Stimulated activated CD8-positive, alpha-beta memory T cell treated with anti-CD3 and anti-CD28 coated beads, Interleukin-4, amount 100 ng/mL, for 24 hours (primary cell): ENCODE measurements at places on chromosomes 5 and 9.

DNA sequence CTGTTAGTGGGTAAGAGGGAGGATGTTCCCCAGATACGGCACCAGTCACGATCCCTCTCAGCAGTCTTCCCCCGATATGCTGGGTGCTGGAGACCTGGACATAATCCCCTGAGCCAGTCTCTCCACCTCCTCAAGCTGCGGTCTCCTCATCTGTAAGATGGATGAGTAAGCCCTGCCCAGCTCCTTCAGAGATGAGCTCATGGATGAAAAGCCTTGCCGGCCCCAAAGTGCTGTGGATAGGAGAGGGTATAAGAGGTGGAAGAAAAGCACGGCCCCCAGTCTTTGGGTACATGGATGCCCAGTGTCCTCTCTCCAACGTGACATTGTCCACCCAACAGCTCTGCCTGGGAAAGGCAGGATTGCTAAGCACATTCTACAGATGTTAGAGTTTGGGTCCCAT lies 4.5 kb downstream of the CAMK2A start:
- no peak for DNase-seq

GRCh38 chr9:27675354-27675753 lies 102.1 kb upstream of the C9orf72 start:
- no peak for DNase-seq

DNA sequence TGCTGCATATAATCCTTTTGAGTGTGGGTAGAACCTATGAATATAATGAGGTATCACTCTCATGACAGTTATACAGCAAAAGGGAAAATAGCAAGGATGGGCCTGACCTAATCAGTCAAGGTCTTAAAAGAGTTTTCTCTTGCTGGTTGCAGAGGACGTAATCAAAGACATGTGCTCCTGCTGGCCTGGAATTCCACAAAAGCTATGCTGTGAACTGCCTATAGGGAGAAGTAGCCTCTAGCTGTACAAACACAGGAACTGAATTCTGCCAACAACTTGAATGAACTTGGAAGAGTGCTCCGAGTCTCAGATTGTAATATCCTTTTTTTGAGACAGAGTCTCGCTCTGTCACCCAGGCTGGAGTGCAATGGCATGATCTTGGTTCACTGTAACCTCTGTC lies 195.6 kb downstream of the PLK2 start:
- no peak for DNase-seq

GRCh38 chr9:78507037-78507436 lies 210.1 kb downstream of the PSAT1 start:
- DNase-seq, result no peak

DNA sequence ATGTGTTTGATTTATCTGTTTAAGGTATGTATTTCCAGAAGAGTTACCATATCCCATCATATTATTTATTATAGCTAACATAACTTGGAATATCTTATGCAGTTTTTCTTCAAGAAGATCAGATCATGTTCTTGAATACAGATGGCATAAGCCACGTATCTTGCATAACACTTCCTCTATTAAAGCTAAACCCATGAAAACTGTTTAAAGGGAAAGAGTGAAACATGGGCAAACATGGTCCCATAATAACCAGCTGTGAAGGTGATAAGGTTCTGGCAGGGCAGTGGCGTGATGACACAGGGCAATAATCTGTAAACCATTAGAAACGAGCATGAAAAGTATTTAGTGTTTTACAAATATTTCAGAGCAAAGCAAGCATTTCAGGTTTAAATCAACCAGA lies 34.2 kb downstream of the EFNA5 start:
- no peak for DNase-seq

- DNase-seq, result no peak
Observed at GRCh38 chr5:171770153-171770552, 15.5 kb upstream of the SMIM23 start.

DNA sequence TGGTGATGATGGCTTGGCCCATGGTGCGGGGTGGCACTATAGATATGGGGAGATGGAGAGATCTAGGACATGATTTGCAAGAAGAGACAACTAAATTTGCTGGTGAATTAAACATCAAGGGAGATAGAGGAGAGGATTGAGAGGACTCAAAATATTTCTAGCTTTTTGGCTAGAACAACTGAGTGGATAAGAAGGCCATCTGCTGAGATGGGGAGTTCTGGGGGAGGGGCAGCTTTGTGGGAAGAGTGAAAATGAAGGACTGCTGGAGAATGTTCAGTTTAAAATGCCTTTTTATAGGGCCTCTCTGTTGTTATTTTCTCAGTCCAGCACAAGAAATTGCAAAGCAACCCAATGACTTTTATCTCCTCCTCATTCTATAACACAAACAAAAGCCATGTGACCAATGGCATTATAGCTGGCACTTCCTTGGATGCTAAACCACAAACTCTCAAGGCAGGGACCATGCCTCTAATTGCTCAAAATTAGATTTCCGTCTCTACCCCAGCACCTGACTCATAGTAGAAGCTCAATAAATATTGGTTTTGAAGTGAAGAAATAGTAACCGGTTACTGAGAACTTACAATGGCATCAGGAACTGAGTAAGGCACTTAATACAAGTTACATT lies 29.8 kb downstream of the JAKMIP2 start:
- DNase-seq, result no peak

DNA sequence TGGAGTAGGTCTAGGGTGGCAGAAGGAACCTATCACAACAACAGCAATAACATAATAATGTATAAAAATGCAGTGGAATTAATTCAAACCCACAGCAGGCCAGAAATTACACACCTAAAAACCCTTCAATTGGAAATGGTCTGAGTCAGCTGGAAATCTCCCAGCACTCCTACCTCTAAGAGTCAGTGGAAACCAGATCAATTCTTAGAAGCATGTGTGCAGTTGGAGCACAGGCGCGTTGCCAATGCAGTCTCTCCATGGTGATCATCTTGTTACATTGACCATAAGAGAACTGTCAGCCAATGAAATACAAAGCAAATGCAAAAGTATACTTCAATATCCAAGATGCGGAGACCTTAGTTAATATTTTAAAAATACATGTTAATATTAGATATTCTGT lies 15.1 kb upstream of the CSNK1G3 start:
- DNase-seq, result no peak

DNA sequence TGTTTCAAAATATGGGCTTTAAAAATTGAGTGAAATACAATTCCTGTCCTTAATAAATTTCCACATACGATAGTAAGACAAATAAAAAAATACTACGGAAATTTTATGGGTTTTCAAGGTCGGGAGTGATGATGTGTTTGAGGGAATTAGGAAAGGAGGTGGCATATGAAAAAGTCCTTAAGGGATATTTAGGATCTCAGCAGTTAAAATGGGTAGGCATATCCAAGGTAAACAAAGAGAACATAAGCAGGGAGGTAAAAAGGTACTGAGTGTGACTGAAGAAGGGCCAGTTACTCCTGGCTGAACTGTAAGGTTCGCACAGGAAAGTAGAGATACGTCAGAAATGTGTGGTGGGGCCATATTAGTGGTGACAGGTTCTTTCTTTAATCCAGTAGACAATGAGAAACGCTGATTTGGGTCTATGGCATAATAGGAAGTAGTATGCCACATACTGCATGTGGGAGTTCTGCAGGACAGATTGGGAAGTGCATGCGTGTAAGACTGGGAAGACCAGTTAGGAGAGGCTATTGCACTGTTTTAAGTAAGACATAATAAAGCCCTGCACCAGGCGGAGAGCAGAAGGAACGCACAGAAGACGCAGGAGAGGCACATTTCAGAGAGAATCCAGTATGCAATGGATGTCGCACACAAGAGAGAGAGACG lies 937 bp upstream of the HMGCR start:
- DNase-seq, result no peak

DNA sequence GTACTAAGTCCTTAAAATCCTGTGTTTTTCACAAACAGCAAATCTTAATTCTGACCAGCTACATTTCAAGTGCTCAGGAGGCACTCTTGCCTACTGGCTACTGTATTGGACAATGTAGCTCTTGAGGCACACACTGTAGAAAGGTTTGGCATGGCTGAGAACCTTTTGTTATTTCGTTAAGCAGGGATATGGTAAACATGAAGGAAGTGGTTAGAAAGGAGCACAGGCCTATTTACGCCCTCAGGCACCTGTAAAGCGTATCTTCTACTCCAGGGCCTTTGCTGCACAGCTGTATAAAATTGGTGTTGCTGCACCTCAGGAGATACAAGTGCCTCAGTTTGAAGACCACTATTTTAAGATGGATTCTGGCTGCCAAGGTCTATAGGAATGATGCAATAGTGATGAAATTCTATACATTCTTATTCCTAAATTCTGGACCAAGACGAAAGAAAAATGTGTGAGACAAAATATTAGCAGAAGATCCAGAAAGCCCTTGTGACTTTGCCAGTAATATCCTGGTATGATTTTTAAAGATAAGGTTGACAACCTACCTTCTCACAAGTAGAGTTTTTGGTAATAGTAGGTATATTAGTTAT lies 9.3 kb upstream of the OTULIN start:
- no peak for DNase-seq

DNA sequence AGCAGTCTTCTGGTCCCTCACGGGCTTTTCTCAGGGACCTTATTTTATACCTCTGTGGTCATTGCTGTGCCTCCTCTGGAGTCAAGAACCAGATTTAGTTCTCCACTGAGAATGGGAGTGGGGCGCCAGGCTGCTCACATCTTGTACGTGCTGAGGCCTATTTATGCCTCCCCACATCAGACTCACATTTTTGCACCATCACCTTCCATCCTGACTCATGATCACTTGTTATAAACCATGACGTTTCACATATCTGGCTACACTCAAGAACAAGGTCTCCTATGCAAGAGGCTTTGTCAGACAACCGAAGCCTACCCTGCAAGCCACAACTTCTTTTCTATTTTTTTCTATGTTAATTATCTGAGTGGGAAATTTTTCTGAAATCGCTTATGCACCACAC lies 10.7 kb downstream of the PRUNE2 start:
- no peak for DNase-seq

- no peak for DNase-seq
Observed at GRCh38 chr9:120191141-120191540, 388.8 kb downstream of the CDK5RAP2 start.

- DNase-seq, result no peak
Observed at GRCh38 chr5:16937503-16938161, 1.5 kb upstream of the MYO10 start.

- no peak for DNase-seq
Observed at GRCh38 chr5:173515526-173515925, 100.9 kb downstream of the BOD1 start.

- DNase-seq, result no peak
Observed at GRCh38 chr5:151083081-151083676, 2.3 kb upstream of the TNIP1 start.

GRCh38 chr5:154761046-154761736 lies 6.0 kb downstream of the LARP1 start:
- no peak for DNase-seq

GRCh38 chr9:95150903-95151302 lies 166.6 kb downstream of the FANCC start:
- no peak for DNase-seq

GRCh38 chr5:139683295-139684271 lies 35.4 kb downstream of the CXXC5 start:
- no peak for DNase-seq

DNA sequence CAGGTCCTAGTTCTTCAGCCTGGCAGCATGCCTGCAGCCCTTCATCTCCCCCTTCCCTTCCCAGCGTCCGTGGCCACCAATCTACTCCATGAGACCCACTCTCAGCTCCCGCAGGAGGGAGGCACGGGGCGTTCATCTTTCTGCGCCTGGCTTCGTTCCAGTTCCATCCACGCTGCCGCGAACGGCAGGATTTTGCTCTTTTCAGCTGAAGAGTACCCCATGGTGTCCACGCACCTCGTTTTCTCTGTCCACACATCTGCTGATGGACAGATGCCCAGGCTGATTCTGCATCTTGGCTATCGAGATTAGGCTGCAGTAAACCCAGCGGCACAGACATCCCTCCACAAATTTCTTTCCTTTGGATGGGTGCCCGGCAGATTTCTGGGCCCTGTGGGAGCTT lies 30.5 kb upstream of the NKD2 start:
- DNase-seq, result no peak

- no peak for DNase-seq
Observed at GRCh38 chr5:103232393-103232999, 26.1 kb upstream of the MACIR start.

DNA sequence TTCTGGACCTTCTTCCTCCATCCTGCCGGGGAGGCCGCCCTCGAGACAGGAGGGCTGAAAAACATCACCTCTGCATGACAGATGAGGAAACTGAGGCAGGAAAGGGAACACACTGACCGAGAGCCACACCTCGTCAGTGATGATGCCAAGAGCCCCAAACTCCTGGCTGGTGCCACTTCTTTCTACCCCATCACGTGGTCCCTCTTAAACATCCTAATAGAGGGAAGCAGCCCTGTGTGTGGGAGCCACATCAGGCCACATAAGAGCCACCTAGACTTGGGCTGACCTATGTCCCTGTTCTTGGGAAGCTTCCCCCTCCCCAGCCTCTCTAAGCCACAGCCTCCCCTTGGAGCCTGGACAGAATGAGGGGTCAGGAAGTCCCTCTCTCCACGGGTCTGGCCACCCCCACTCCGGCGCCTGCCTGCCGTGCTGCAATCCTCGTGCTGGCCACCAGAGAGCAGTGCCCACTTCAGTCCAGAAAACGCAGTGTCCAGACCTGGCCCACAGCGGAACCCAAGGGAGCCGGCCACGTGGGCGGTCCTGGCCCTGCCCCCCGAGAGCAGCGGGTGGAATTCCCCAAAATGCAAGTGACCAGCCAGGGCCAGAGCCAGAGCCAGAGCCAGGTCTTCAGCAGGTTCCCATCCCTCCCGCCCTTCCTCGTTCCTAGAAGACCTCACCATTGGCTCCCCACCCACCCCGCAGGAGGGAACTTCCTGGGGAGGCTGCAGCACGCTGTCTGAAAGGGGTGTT lies 54.7 kb upstream of the SARDH start:
- peak; percentile 33 for DNase-seq

GRCh38 chr5:126525630-126526245 lies 69.3 kb downstream of the ALDH7A1 start:
- no peak for DNase-seq

GRCh38 chr5:85375525-85375924 lies 990.8 kb upstream of the EDIL3 start:
- DNase-seq, result no peak

GRCh38 chr5:96703995-96704394 lies 41.8 kb downstream of the CAST start:
- no peak for DNase-seq

DNA sequence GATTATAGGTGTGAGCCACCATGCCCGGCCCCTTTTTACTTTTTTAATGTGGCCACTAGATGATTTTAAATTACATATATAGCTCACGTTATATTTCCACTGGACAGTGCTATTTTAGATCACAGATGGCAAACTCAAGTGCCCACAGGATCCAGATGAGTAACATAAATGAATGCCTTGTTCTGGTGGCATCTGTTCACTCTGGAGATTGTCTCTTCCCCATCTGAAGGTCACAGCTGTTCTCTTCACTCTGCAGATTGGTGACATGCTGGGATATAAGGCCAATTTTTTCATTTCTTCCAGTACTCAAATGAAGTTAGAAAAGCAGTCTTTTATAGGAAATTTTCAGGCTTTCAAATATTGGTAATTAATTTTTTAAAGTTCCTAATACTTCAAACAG lies 160.1 kb downstream of the DOCK8 start:
- DNase-seq, result no peak

- DNase-seq, result no peak
Observed at GRCh38 chr5:9302218-9302617, 243.7 kb downstream of the SEMA5A start.

- DNase-seq, result no peak
Observed at GRCh38 chr5:130708754-130709153, 456.3 kb downstream of the HINT1 start.
